ENCODE measurements at places on chromosomes 12 and 14.

GRCh38 chr14:68958553-68958952, 20.5 kb downstream of the ACTN1 start:
- DNase-seq: peak; percentile 61

- peak; percentile 47 for DNase-seq
Measured at GRCh38 chr12:70638639-70639360, 1.6 kb upstream of the PTPRB start.

DNA sequence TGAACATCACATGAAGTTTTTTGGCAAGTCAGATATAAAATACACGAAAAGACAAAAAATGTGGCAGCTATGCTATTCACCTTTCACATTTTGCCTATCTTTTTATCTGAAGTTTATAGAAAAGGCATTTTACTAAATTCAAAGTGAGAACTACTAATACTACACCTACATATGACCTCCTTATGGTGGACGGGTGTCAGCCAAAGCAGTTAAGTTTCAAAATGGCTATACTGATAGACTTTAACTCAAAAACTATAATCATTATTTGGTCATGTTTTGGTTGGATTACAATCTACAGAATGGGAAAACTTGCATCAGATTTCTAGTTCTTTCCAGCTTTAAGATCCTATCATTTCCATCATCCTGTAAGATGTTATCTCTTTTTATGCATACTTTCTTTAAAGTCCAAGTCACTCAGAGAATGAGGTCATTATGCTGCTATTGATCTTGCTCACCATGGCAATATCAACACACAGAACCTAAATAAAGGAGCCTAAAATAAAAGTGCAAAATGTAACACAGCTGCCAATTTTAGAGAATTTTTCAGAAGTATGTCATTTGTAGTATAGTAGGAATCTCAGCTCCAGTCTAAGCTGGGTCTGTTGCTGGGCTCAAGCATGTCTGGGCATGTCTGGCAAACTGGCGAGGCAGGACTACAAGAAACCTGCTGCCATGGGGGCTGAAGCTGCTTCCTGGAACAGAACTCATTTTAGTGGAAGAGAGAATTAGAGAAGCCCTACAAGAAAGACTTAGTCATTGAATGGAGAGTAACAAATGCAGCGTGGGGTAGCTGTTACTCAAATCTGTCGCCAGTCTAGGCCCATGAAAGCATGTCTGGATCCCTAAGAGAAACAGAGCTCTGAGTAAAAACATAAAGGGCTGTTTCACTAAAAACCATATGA, 7.6 kb upstream of the AEBP2 start:
- DNase-seq: peak; percentile 89

- no peak for DNase-seq
Measured at GRCh38 chr12:99099786-99100185, 454.7 kb downstream of the APAF1 start.

DNA sequence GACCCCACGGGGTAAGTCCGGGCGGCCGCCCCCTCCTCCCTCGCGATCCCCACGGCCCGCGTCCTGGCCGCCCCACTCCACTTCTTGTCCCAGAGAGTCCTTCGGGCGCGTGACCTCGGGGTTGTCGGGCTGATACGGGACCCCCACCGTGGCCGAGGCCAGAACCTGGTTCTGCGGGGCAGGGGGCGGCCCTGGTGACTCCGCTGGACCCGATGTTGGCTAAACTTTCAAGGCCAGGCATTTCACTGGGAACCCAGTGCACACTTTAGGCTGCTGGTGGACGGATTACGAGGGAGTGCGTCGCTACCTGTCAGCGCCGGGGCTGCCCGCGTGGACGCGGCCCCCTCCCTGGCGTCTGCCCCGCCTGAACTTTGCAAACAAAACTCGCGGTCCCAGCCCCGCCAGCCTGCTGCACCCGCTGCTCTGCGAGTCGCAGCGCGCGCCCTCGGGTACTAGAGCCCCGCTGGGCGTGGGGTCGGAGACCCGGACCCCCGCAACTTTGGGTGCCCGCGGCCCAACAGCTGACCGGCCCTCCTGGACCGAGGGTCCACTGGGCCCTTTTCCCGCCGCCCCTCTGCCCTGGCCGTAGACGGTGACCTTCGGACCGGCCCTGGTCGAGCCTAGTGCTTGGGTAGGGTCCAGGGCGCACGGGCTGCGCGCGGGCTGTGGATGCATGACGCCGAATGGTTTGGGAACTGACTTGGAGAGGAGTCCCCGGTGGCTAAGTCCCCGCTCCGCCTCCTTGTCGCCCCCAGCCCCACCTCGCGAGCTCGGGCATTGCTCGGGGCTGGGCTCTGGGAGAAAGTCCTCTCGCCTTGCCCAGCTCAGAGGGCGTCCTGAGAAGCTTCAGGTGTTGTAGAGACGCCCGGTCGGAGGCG, 624 bp downstream of the RIN3 start:
- DNase-seq: peak; percentile 37

DNA sequence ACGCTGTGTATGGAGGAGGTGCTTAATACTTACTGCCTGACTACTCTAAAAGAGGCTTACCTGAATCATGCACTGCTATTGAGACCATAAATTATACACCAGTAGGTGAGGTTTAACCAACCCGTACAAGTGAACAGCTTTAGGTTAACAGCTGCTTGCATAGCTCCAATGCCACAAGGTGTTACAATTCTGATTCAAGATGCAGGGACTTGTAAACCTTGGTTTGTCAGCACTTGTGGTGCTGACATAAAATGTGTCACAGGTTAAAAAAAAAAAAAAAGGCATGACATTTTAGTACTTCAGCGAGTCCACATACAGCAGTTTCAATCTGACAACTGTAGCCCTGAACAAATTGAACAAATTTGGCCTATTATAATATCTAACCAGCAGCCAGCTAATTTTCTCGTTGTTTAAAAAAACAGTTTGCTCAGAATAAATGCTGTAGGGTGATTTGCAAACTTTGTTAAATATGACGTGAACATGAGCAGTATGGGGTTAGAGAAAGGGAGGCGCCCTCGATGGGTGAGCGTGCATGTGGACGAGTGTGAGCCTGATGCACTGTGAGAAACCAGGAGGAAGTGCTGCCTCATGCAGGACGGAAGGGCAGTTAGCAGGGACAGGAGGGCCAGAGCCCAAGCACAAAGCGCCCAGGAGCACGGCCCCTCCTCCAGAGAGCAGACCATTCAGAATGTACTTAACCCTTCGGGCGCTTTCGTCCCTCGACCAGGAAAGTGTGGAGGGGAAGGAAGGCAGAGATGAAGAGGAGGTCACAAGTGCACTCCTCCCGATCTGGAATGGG, 44.7 kb downstream of the TCHP start:
- peak; percentile 31 for DNase-seq
